ENCODE measurements at places on chromosomes 5 and 9.
A peak's percentile ranks its signal among the peaks of the same experiment; 100 is the strongest.

DNA sequence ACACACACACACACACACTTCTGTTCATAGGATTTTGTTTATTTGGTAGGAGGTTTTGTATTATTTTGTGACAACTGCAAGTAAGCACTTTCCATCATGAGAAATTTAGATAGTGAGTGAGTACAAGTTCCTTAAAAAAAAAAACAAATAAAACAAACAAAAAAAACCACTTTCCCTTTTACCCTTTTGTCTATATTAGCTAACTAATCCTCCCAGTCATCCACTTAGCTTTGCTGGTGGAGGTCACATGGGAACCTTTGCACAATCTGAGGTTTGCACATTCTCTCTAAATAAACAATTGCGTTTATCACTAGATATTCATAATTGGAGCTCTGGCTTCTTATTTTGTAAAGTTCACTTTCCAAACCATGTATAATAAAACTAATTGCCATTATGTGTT lies 6.8 kb downstream of the ITGA1 start:
- no peak for ATAC-seq

GRCh38 chr5:168585119-168585856 lies 6.1 kb upstream of the PANK3 start:
- no peak for ATAC-seq

GRCh38 chr5:120365656-120366446 lies 98.2 kb upstream of the PRR16 start:
- ATAC-seq = no peak

- no peak for ATAC-seq
Measured at GRCh38 chr5:108727236-108727650, 20.5 kb upstream of the FER start.

DNA sequence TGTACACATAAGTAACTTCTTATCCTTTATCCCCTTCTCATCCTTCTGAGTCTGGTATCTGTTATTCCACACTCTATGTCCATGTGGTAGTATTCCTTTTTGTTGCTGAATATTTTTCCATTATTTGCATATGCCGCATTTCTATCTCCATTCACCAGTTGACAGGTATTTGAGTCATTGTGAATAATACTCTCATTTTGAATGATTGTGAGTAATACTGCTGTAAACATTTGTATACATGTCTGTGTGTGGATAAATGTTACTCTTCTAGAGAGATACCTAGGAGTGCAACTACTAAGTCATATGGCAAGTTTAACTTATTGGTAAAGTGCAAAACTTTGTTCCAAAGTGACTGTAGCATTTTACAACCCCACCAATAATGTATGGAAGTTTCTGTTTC lies 15.6 kb downstream of the RIC1 start:
- peak; percentile 89 for ATAC-seq

- ATAC-seq = no peak
Measured at GRCh38 chr5:52674815-52675545, 112.7 kb upstream of the ITGA1 start.

GRCh38 chr5:54363669-54364068 lies 53.3 kb upstream of the ARL15 start:
- no peak for ATAC-seq
